ENCODE measurements at places on chromosomes 12 and 14.

DNA sequence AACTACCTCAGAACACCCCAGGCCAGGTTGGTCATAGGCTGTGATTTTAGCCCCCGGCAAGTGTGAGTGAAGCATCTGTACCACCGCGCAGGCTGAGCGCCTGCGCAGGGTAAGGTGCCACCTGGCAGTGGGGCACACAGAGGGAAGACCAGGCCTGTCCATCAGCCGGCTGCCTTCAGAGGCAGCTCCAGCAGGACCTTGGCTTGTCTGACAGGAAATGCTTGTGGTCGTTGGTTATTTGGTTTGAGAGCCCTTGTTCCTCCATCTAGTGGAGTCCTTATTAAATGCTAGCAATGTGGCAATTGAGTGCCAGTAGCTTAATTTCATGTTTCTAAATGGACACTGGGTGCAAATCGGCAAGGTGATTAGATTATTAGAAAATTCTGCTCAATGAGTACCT lies 27.5 kb downstream of the SLC25A29 start:
- no peak for DNase-seq

GRCh38 chr12:45532113-45532512 lies 197.4 kb upstream of the ARID2 start:
- DNase-seq = no peak

DNA sequence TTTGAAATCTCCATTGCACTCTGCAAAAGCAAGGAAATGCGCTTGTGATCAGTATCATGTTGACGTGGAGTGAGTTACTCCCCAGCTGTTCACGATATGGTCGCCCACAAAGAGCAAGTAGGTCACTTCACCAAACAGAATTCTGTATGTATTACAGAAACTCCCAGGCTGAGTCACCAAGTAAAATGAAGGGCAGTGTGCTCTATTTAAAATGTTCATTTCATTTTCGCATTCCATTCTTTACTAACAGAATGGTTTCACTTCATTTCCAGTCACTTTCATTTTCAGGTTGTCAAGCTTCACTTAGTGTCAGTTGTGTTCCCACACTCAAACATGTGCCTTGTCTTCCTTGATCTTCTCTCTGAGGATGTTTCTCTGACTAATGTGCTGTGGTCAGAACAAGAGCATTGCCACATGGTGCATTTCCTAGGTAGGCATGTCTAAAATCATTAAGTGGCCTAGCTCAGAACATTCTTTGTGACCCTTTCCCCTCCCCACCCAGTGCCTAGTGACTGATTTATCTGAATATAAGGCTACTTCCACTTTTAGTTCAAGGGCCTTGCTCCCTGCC lies 391.2 kb downstream of the RAD51B start:
- no peak for DNase-seq

DNA sequence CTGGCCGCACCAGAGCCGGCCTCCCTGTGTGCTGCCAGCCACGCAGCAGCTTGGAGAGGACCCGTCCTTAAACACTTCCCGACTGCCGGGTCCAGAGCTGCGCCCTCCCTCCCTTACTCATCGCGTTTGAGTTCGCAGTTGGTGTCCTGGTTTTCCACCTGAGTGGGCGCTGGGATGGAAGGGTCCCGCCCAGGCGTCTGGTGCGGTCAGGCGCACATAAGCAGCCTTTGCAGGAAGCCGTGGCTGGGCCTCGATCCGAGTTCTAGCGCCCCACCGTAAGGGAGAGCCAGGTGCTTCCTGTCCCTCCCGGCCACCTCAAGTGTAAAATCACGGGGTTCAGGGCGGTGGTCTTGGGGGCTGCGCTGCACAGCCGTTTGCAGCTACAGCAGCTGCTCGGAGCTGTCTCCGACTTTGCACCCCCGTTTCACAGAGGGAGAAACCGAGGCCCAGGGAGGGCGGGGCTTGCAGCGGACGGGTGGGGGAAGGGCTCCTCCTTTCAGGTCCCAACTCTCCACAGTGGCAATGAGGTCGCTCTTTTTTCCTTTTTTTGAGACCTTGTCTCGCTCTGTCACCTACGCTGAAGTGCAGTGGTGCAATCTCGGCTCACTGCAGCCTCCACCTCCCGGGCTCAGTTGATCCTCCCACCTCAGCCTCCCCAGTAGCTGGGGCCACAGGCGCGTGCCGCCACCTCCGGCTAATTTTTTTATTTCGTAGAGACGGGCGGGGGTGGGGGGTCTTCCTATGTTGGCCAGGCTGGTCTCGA lies 51.3 kb downstream of the LRCOL1 start:
- no peak for DNase-seq

- DNase-seq = no peak
Measured at GRCh38 chr14:50750323-50750722, 80.6 kb downstream of the NIN start.

- no peak for DNase-seq
Measured at GRCh38 chr14:22753586-22753985, 12.9 kb upstream of the OXA1L start.

DNA sequence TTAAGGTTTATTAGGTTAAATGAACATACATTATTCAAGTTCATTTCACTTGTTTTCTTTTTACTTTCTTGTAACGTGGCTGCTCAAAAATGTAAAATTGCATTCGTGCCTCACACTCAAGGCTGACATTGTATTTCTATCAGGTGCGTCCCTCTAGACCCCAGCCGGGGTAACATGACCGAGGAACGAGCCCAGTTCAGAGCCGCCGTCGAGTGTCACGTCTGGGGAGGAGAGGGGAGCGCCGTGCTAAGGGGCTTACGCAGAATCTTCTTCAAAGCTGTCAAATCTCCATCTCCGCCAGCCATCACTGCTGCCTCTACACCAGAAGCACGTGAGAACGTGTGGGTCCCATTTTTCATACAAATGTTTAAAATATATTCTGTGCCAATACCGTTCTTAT lies 170.6 kb downstream of the RIMBP2 start:
- no peak for DNase-seq

- DNase-seq = no peak
Measured at GRCh38 chr14:101031721-101032120, 128.2 kb upstream of the RTL1 start.

GRCh38 chr12:107645630-107646333 lies 39.8 kb upstream of the PWP1 start:
- no peak for DNase-seq

GRCh38 chr12:93274937-93275336 lies 102.8 kb upstream of the NUDT4 start:
- no peak for DNase-seq

DNA sequence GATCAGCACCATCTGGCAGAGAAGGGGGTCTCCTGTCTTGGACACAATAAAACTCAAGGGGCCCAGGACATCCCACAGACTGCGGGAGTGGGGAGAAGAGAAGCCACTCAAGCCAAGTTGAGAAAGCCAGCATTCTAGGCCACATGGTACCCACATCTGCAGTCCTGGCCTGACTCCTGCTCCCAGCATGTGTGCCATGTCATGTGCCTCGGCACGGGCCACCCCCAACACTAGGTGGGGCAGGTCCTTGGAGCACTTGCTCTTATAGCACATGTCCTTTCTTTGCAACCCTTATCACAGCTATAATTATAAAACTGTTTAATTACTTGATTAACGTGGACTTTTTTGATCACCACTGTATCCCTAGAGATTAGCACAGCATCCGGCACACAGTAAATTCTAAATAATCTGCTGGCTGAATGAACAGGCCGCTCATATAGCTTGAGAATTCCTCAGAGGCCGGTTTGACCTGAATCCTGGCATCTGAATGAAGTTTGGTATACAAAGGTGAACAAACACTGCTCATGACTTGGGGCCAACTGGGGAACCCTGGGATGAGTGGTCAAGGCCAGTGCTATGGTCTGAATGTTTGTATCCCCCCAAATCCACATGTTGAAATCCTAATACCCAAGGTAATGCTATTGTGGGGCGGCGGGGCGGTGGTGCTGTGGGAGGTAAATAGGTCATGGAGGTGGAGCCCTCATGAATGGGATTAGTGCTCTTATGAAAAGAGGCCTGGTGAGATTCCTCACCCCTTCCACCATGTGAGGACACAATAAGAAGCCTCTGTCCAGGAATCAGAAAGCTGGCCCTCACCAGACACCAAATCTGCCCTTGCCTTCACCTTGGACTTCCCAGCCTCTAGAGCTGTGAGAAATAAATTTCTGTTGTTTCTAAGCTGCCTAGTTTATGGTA lies 6.6 kb downstream of the NCKAP5L start:
- DNase-seq = no peak

DNA sequence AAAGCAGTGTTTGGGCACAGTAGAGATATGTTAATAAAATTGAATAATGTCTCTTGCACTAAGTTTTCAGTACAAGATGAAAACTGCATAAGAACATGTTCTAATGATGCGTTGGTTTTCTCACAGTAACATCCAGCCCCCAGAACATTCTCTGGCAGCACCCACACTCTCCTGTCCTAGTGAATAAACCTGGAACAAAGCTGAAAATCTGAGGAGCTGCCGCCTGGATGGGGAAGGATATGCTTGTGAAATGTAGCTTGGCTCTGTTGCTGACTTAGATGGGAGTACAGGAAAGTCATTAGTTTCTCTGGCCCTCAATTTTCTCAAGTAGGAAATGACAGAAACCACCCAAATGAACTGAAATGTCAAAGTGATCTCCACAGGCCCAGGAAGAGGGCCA lies 323.8 kb downstream of the APAF1 start:
- no peak for DNase-seq

DNA sequence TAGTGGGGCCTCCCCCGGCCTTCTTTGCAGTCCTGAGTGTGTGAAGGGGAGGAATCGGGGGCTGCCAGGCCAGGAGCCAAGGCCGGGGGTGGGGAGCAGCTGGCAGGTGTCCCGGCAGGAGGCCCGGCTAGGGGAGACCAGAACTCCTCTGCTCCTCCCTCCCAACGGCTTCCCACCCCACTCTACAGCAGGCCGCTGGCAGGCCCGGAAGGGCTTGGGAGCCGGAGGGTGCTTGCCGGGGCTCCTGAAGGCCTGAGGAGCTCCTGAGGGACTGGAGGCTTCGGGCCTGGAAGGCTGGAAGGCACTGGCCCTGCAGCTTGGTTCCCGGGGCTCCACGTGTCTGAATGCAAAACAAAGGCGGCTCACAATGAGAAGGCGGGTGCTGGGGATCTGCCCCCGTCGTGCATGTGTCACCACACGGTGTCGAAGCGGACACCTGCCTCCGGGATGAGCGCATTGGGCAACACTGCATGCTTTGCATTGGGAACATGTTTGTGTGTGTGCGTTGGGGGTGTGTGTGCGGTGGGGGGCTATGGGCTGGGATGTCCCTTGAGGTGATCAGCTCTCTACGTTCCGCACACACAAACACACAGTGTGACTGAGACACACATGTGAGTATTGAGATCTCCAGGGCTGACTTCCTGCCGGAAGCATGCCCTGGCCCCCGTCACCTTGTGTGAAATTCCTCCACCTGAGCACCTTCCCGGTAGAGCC lies 30.9 kb upstream of the ANKRD9 start:
- DNase-seq = no peak

GRCh38 chr12:87827638-87828264 lies 201.4 kb downstream of the C12orf50 start:
- no peak for DNase-seq

GRCh38 chr14:91654836-91655235 lies 77.0 kb downstream of the CATSPERB start:
- DNase-seq = no peak

DNA sequence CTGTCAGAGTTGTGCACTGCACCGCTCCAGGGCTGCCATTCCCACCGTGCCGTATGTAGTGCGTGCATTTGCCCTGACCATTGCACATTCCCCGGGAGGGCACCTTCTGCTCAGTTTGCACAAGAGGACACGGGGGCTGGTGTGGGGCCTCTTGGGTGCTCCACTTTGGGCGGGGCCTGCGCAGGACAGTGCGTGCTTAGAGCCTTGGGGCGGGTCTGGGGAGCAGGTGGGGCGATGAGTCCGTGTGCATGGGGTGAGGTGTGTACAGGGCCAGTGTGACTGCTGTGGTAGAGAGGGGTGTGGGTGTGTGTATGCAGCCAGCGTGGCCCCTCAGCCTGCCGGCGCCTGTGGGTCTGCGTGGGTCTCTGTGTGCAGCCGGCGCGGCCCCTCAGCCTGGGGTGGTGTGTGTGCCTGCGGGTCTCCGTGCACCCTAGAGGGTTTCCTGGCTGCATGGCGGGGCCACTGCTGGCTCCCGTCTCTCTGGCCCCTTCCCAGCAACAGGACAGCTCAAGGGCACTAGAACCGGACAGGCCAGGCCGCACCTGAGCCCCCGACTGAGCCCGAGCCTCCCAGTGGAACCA lies 31.9 kb downstream of the FBRSL1 start:
- no peak for DNase-seq

- DNase-seq = no peak
Measured at GRCh38 chr12:104638218-104638850, 181.6 kb downstream of the CHST11 start.

- DNase-seq = no peak
Measured at GRCh38 chr14:52350445-52350844, 36.3 kb downstream of the PTGER2 start.

- DNase-seq = no peak
Measured at GRCh38 chr14:102227184-102227964, 77.6 kb downstream of the MOK start.

DNA sequence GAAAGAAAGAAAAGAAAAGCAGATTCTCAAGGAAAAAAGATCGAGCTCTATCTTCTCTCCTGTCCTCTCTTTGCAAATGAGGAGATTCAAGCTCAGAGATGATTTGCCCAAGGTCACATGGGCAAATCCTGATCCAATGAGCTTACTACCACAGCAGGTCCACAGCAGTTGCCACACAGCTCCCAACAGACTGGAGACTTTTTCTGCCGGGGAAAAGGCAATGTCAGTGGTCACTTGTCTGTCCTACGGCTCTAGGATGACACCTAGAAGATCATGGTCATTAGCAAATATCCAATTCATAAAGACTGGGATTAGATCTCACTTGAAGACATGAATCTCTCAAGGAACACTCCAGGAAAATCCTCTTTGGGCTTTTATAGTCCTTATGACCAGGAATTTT lies 58.8 kb downstream of the TTC7B start:
- DNase-seq = no peak

- no peak for DNase-seq
Measured at GRCh38 chr12:122835750-122836026, 431 bp downstream of the HIP1R start.

DNA sequence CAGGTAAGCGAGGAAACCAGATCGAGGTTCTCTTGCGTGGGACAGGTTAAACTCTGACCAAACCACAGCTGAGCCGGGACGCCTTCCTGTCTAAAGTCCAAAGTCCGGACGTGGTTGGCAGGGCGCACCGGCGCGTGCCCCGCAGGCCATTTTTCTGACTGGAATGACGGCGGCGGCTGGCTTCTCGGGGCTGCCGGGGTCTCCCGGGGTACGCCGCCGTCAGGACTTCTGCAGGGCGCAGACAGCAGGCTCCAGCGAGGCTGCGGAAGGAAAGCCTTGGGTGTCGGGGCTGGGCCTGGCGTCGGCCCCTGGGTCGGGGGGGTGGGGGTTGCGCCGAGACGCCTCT lies 32.8 kb downstream of the MIA2 start:
- no peak for DNase-seq

GRCh38 chr14:82354126-82354525 lies 820.5 kb upstream of the SEL1L start:
- no peak for DNase-seq

GRCh38 chr12:50070314-50071060 lies 13.1 kb downstream of the ASIC1 start:
- peak; percentile 48 for DNase-seq

GRCh38 chr12:31804185-31804504 lies 75.3 kb upstream of the AMN1 start:
- DNase-seq = no peak

GRCh38 chr14:90409209-90409730 lies 12.4 kb downstream of the CALM1 start:
- no peak for DNase-seq
